ENCODE measurements at places on chromosomes 1 and 21.

GRCh38 chr1:153698020-153698922, 19.8 kb downstream of the NPR1 start:
- no peak for DNase-seq

- DNase-seq, result no peak
These were observed 45.8 kb downstream of the PRDM16 start for GRCh38 chr1:3114846-3115245.

- no peak for DNase-seq
These were observed 590.1 kb downstream of the LTN1 start for GRCh38 chr21:28402616-28402989.

- DNase-seq, result no peak
These were observed 52.6 kb upstream of the ANGPTL1 start for GRCh38 chr1:178923512-178923911.

DNA sequence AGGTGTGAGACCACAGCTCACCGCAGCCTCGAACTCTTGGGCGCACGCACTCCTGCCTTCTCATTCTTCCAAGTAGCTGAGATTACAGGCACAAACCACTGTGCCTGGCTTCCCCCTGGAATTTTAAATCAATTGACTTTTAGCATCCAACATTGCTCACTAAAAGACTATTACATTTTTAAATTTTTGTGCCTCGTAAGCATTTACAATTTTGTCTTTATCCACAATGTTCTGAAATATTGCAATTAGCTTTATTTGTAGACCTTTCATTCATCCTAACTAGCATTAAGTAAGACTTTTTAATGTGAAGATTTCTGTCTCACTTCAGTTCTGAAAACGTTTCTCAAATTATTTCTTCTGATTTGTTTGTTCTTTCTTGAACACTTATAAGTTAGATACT, 122.9 kb downstream of the HFM1 start:
- no peak for DNase-seq

- DNase-seq, result no peak
These were observed 2.6 kb upstream of the FCRLB start for GRCh38 chr1:161718559-161719324.

DNA sequence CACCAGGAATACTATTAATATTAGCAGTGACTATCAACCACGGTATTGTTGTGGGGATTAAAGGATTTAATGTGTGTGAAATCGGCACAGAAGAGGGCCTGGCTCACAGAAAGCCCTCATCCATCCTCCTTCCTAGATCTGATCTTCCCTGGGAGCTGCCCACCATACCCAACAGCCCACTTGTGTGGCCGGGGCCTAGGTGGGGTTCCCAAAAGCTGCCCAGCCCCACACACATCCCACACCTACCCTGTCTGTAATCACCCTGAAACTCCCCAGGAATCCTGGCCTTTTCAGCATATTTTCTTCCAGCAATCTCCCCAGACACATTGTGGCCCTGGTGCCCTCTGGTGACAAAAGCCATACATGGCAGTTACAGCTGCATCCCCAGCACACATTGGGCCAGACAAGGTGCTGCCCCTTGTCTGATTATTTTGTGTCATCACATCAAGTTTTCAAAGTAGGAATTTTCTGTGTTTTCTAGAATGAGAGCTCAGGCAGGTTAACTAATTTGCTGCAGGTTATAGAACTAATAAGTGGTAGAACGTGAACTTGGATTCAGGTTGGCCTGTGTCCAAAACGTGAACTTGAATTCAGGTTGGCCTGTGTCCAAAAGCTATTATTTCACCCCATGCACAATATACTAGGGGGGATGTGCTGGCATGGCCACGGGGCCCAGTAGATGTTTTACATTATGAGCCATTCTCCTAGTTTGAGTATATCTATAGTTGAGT, 5.3 kb upstream of the SLC6A9 start:
- DNase-seq, result peak; percentile 44

- DNase-seq, result no peak
These were observed 44.1 kb upstream of the BCL10 start for GRCh38 chr1:85320371-85321131.

DNA sequence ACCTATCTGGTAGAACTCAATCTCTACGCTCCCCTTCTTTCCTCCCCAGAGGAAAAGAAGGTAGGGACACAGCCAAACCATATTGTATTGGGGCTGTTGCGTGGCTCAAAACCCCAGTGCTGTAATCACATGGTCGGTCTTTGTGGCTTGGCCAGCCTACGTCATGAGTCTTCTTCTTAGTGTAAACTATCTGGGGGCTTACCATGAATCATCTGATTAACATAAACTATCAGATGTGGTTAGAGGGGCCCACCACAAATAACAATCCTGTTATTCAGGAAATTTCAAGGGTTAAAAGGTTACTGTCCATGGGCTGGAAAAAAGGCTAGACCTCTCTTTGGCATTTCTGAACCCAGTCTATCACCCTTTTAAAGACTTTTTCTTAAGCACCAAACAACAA, 49.5 kb upstream of the GPR52 start:
- DNase-seq, result no peak

Data from bone marrow (tissue), 2 donors.